ENCODE measurements at places on chromosomes 4 and X. TPM values are rescaled to one million over a fixed set of nuclear protein-coding genes. Genes with fewer than 3 reads are reported as not detected.

The GPRASP3 gene
- total RNA-seq = 4.0 TPM

The PPP3CA gene
- total RNA-seq = 26.3 TPM

The ELOVL6 gene
- total RNA-seq = 15.3 TPM

The CACNA1F gene
- not detected for total RNA-seq

The UBE2K gene
- total RNA-seq = 72.7 TPM

The PCDH19 gene
- total RNA-seq = 0.02 TPM

The PSAPL1 gene
- total RNA-seq = 0.33 TPM

The GYPB gene
- not detected for total RNA-seq

The IBSP gene
- not detected for total RNA-seq

The PCYT1B gene
- total RNA-seq = not detected

The ASB12 gene
- total RNA-seq = not detected
